ENCODE measurements at places on chromosomes 4 and X.

- DNase-seq: no peak
Measured at GRCh38 chr4:24965627-24966026, 52.8 kb upstream of the CCDC149 start.

DNA sequence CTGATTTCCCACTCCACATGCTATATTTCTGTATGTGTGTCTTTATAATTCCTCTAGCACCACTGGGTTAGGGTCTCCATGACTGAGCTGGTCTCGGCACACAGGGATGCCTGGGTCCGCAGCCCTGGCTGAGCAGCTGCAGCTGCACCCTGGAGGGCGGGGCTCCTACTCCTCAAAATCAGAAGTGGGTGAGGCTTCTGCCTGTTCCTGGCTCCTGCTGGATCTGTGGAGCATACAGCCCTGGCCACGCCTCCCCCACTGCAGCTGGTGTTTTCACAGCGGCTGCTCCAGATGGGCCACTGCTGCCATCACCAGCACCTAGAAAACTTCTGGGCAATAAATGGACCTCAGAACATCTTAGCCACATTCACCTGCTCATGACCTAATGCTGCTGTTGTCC, 30.9 kb downstream of the SPCS3 start:
- DNase-seq: no peak

GRCh38 chr4:79253924-79254323, 71.9 kb downstream of the NAA11 start:
- no peak for DNase-seq

DNA sequence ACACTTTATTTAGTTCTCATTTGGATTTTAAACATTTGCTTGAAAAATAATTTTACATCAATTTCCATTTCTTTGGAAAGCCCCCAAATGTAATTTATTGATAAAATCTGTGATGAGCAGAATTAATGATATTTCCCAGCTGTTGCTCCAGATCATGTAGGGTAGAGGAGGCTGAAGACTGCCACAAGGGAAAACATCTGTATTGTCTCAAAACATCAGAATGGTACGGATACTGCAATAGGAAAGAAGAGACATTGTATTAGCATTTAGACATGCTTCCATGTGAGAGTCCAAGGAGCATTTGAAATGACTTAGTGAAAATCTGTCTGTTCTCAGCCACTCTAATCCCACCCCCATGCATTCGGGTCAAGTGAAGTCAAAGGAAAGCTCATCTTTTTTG, 14.4 kb downstream of the ADH1A start:
- no peak for DNase-seq

DNA sequence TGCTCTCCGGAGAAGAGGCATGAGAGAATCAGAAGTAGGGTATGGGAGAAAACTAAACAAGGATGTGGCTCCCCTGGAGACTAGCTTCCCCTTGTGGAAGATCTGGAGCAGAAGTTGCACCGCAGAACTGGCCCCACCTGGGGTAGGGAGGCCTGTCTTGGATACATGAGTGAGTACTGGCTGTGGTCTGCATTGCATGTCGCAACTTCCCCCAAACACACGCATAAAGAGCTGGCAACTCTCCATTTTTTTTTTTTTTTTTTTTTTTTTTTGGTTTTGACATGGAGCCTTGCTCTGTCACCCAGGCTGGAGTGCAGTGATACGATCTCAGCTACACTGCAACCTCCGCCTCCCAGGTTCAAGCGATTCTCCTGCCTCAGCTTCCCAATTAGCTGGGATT, 119.9 kb downstream of the EGF start:
- DNase-seq: no peak

DNA sequence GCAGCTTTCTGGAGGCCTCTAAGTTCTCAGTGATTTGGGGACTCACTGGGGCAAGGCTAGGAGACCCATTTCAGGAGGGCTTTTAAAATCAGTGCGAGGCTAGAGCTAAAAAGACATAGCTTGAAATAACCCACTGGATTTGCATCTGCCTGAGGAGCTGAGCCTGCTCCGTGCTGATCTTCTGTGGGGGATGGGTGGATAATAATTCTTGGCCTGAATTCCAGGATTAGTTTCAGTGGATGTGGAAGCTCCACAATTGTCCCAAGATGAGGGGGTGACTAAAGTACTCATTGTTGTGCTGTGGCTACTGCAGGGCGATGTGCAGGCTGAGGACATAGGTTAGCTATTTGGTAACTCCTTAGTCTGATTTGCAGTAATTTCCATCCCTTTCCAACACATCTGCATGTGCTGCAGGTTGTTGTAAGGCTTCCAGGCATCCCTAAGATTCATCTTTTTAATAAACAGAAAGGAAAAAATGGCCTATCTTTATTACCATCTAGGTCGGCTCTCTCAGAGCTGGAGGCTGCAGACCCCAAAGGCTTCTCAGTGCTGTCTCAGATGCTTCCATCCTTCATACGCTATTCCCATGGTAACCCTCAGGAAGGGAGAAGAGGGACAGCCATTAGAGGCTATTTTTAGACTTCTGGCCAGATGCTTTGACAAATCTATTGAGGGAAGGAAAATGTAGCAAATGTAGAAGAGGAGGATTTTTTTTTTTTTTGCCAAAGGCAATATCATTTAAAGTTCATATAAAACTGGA, 63.4 kb downstream of the GRXCR1 start:
- DNase-seq: no peak

DNA sequence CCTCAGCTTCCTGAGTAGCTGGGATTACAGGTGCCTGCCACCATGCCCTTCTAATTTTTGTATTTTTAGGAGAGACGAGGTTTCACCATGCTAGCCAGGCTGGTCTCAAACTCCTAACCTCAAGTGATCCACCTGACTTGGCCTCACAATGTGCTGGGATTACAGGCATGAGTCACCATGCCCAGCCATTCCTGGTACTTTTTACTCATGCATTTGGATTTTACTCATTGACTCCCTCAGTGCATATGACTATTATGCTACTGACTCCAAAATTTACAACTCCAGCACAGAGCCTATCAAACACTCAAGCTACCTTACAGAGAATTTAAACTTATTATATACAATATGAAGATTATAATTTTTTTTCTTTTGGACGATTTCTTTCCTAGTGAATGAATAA, 199.9 kb downstream of the CXXC4 start:
- DNase-seq: no peak

DNA sequence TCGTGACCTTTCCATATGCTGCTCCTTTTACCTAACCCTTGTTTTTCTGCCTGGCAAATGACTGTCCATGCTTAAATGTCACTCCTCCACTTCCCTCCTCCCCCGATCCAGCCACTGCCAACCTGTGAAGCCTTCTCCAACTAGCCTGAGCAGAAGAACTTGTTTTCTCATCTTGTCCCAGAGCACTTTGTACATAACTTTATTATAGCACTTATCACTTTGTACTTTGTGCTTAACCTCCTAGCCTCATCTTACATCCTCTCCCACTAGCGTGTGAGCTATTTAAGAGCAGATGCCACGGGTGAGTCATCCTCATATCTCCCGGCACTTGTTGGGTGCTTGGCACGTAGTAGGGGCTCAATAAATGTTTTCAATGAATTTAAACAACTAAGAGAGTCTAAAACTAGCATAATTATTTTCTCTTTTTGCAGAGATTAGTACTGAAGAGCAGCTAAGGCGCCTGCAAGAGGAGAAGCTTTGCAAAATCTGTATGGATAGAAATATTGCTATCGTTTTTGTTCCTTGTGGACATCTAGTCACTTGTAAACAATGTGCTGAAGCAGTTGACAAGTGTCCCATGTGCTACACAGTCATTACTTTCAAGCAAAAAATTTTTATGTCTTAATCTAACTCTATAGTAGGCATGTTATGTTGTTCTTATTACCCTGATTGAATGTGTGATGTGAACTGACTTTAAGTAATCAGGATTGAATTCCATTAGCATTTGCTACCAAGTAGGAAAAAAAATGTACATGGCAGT, 46.9 kb downstream of the XIAP start:
- DNase-seq: no peak

DNA sequence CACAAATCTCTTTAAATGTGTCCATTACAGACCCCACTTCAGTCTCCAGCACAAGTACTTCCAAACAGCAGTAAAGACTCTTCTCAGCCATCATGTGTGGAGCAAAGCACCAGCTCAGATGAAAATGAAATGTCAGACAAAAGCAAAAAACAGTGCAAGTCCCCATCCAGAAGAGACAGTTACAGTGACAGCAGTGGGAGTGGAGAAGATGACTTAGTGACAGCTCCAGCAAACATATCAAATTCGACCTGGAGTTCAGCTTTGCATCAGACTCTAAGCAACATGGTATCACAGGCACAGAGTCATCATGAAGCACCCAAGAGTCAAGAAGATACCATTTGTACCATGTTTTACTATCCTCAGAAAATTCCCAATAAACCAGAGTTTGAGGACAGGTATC, 78.0 kb downstream of the SLC10A6 start:
- DNase-seq: no peak

GRCh38 chr4:36209941-36210649, 34.2 kb downstream of the ARAP2 start:
- DNase-seq: no peak

Measured in left hindlimb (tissue), 1 donor.